ENCODE measurements at places on chromosomes 2 and 18.

GRCh38 chr18:26103579-26103978, 13.2 kb upstream of the SS18 start:
- DNase-seq = no peak

GRCh38 chr18:44853430-44853829, 172.7 kb downstream of the SETBP1 start:
- DNase-seq = no peak

DNA sequence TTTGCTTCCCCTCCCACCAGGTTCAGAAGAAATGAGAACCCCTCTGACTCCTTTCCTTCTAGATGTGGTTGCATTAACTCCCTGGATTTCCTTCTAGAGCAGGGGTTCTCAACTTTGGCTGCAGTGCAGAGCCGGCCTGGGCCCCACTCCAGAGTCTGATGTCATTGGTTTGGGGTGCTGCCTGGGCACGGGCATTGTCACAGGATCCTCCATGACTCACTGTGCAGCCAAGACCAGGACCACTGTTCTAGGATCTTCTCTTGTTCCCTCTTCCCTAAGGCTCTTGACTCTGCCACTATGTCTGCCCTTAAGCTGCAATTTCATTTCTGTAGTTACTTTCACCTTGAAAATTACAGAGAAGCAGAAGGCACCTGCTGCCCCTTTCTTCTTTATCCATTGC, 31.8 kb downstream of the TBC1D8 start:
- peak; percentile 65 for DNase-seq

DNA sequence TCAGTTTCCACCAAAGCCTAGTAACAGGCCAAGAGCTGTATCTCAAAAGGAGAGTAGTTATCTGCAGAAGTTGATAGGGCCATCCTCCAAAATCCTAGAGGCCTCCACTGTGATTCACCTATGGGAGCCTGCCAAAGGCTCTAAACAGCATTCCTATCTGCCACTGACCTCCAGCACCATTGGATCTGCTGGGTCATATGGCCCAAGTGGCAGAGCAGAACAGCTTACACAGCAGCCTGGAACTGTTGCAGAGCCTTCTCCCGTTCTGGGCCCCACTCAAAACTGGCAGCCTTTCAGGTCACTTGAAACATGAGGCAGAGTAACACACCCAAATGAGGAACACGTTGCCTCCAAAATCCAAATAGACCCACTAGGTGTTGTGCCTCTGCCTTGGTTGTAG, 345.2 kb upstream of the RND3 start:
- DNase-seq = peak; percentile 28

DNA sequence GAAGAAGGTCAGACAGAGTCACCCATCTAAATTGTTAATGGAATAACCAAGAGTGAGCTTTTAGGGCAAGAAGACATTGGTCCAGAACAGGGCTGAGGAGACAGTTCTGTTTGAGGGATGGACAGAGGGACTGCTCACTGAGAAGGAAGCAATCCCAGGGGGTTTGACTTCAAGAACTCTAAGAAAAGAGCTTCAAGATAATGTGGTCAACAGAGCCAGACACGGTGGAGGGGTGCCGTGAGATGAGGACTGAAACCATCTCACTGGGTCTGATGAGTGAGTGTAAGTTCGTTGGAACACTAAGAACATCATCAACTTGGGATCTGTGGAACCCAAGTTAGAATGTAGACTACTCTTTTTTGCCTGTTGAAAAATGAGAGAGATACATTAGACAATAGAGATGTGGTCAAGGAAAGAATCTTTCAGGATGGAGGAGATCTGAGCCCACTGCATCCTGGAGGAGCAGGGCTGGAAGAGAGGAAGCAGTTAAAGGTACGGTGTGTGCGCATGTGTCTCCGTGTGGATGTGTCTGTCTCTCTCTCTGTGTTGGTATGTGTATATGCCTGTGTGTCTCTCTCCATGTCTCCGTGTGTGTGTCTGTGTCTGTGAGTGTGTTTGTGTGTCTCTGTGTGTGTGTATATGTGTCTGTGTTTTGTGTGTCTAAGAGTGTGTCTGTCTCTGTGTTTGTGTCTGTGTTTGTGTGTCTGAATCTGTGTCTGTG, 172.1 kb downstream of the MYCN start:
- no peak for DNase-seq

GRCh38 chr18:69109686-69110085, 291.0 kb upstream of the DOK6 start:
- peak; percentile 26 for DNase-seq

DNA sequence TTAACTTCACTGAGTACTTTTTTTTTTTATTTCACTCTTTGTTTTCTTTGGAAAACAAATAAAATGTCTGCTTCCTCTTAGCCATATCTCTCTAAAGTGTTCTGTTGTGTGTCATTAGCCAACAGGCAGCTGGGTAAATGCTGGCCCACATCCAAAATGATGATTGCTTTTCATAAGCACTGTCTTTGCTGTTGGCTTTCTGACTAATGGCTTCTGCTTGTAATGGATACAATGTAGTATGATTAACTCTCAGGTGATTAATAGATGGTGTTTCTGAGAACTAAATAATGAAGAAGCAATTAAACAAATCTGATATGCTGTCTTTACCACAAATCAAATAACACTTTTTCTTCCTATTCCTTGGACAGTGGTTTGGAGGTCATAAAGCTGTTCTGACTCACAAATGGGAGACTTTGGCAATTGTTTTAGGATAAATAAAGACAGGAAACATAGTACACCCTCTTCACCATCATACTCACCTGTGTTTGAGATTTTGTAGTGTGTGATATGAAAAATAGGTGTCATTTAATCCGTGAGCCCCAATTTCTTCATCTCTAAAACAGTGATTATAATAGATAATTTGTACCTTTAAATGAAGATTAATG, 888.4 kb downstream of the TSN start:
- peak; percentile 54 for DNase-seq

- no peak for DNase-seq
These were observed 124.5 kb downstream of the DCDC2C start for GRCh38 chr2:3827673-3828575.

- DNase-seq = no peak
These were observed 2.0 kb upstream of the DES start for GRCh38 chr2:219416235-219416602.

DNA sequence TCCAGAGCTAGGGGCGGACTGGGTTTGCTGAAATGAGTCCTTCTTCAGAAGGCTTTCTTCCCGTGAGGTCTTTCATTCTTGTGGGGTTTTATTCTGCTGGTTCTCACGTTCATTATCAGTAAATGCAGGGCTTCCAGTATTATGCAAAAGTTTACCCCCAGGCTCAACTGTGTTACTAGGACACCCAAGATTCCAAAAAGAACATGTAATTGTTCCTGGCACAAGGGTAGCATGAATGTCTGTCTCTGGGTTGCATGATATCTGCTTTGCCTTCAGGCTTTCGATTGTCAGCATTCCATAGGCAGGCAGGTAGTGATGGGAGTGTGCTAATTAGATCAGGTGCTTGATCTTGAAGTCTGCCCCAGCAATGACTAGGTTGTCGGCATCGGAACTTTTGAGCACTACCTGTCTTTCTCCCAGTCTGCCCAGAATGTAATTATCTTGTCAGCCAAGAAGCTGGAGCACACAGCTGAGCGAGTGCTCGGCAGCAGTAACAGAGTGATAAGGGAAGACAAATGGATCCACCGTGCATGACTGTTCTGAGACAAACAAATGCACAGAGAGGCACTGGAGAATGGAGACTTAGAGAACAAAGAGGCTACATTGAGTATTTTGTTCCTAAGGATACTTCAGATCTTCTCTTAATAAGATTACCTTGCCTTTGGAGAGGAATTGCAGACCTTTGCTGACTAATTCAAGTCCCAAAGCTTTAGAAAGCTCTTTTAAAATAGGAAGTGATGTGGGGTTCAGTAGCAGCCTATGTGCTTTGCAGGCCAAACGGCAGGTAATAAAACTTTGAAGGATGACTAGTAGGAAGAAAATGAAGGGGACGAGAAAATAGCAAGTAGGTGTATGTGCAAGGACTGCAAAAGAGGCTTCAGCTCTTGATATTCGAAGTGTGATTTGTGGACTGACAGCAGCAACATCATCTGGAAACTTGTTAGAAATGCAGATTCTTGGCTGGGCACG, 41.9 kb downstream of the ITGB6 start:
- peak; percentile 17 for DNase-seq

Data from AG08395 (cell line).